Fibroblast of the aortic adventitia (primary cell): ENCODE measurements at places on chromosomes 3 and 15.

DNA sequence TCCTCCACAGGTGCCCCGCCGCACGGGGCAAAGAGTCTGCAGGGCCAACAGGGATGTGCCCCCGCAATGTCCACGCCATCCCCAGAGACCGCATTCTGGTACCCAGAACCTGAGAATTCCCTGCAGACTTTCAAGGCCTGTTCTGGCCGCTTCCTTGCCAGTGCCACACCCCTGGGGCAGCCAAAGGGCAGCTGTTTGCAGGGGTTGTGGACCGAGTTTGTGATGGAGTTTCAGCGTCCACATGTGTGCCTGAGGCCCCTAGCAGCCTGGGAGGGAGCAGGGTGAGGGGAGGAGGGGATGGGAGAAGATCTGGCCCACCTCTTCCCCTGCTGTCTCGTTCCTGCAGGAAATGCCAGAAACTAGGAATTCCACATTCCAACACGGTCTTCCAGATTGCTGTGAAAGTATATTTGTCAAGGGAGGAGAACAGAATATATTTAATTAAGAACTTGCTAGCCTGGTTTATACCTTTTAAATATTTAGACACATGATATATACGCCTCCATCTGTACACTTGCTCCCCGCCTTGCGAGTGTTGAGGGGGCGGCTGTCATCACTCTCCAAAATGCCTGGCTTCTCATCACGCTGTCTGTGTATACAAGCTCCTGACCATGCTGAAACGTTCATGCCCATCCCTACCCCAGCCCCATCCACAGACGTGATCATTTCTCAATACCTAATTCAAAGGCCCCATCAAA, 31.1 kb upstream of the RASA2 start:
- DNase-seq = no peak

GRCh38 chr15:63370764-63371163, 10.9 kb downstream of the CA12 start:
- DNase-seq = no peak

DNA sequence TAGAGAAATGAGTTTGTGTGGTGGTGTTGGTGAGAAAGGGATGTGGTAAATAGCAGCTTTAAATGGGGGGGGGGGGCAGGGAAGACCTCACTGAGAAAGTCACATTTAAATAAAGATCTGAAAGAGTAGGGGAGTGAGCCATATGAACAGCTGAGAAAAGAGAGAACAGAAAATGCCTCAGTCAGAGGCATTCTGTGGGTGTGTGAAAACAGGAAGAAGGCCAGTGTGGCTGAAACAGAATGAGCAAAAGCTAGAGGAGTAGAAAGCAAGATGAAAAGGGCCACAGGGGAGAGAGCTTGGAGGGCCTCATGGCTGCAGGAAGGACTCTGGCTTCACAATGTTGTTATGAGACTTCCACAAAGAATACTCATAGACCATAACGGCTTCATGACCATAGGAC, 783.3 kb downstream of the ZPLD1 start:
- DNase-seq = no peak

GRCh38 chr3:10555263-10555662, 49.9 kb upstream of the ATP2B2 start:
- DNase-seq = no peak
